ENCODE measurements at places on chromosomes 7 and 10.

GRCh38 chr10:30057894-30058556 lies 1.4 kb downstream of the JCAD start:
- no peak for DNase-seq

- DNase-seq, result no peak
These were observed 751 bp upstream of the OR9A2 start for GRCh38 chr7:143027683-143028082.

DNA sequence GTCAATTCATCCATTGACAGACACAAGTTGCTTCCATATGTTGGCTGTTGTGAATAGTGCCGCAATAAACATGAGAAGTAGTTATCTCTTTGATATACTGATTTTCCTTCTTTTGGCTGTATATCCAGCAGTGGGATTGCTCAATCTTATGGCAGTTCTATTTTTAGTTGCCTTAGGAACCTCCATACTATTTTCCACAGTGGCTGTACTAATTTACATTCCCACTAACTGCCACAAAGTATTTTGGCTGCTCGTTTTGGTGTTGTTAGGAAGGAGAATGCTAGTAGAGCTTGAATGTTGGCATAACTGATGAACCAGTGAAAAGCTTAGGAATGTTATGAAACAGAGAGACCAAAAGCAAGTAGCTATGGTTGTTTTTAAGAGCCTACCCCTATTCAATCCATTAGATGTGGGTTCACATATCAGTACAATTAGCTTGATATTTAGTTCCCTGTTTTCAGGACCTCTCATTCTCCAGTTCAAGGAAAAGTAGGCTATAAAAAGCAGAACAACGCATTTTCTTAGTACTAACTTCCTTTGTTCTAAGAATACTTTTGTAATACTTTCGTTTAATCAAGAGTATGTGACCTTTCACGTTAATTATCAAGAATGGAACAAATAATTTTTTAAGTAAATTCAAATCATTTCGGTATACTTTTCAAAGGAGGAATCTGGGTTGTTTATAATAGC lies 100.3 kb downstream of the FAS start:
- no peak for DNase-seq

DNA sequence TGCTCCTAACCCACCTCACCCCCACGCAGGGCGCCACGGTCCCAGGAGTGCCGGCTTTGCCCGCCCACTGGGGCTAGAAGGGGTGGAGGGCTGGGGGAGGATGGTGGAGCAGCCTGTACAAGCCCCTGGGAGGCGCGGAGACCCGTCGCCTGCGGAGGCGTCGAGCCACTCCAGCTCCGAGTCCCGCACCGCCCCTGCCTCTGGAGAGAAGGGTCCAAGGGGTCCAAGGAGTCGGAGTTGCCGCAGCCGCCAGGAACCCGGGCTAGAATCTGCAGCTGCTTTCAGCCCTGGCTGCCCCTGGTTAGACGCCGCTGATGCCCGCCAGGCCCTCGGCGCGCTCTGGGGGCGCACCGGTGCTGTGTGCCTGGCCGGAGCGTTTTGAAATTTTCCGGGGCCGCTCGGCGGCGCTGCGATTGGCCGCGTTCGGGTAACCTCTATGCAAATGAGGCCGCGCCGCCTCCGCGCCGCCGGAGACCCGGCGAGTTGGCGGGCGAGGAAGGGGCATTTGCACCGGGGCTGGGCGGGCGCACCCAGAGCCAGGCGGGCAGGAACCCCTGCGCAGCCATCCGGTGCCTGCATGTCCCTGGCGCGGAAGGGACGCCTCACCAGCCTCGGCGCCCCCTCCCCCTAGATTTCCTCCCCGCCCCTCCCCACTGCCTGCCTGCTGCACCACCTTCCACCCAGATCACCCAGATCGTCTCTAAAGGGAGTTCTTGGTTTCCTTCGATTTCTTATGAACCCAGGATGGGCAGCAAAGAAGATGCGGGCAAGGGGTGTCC lies at the start of gene HMX2:
Gene HMX2 (plus strand): TSS at position 502 of the 779 bp plus-strand sequence. CDS start 243 bp downstream, at position 745.
- peak; percentile 14 for DNase-seq

DNA sequence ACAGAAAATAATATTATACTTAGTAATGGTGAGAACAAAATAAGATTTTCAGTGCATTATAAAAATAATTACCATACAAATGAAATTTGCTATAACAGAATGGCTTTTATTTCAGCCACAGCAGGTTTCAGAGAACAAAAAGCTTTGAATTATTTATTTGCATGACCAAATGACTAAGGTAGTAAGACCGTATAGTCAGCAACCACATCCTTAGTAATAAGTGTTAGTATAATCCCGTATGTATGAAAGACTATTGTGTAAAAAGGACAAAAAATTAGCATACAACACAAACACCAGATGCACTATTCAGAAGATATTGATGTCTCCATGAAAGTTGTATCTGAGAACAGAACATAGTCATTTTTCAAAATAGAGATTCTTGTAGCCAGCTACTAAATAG lies 12.2 kb downstream of the PDZD8 start:
- DNase-seq, result no peak

- peak; percentile 10 for DNase-seq
These were observed 4.0 kb upstream of the GIMAP8 start for GRCh38 chr7:150446288-150446938.

DNA sequence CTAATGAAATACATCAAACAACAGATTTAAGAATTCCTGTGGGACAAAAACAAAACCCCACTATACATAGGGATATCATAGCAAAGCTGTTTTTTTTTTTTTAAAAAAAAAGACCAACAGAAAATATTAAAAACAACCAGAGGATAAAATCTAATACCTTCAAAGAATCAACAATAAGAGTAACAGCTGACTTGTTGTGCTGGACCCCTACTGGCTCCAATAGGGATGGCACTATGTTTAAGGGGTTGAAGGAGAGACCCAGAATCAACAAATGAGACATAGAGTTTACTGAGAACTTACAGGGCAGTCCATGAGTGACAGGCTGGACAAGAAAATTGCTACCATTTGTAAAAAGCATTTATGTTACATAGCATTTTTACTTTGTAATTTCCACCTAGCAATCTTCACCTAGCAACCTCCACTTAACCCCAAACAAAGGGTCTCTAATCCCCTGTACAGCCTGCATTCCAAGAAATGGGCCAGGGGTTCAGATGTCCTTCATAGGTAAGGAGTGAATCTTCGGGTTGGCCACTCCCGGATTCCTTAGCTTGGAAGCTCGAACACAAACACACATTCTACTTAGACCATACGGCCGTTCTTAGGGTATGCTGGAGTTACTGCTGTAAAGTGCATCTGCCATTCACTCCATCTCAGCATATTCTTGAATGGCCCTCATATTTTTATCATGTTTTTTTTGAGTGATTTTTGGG lies 25.8 kb downstream of the ASZ1 start:
- DNase-seq, result no peak

GRCh38 chr7:66557214-66558200 lies 71.2 kb upstream of the KCTD7 start:
- peak; percentile 24 for DNase-seq

- no peak for DNase-seq
These were observed 59.6 kb upstream of the ANAPC16 start for GRCh38 chr10:72156223-72156622.

DNA sequence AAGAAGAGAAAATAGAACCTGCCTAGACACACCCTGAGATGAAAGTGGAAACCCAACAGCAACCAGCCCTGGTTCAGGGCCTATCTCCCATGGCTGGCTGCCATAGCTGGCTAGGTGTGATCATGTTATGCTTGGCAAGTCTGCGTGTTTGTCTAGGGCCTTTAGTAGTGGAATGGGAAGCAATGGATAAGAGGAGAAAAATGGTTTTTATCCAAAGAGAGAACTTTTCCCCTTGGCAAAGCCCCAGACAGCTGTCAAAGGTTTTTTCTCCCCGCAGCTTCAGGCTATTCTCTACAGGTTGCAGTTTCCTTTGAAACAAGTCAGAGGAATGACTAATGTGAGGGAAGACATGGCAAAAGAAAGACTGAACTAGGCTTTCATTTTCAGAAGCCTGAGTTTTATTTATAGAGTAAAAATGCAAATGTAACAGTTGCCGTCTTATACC lies 161.5 kb downstream of the SEMA3D start:
- DNase-seq, result peak; percentile 37

DNA sequence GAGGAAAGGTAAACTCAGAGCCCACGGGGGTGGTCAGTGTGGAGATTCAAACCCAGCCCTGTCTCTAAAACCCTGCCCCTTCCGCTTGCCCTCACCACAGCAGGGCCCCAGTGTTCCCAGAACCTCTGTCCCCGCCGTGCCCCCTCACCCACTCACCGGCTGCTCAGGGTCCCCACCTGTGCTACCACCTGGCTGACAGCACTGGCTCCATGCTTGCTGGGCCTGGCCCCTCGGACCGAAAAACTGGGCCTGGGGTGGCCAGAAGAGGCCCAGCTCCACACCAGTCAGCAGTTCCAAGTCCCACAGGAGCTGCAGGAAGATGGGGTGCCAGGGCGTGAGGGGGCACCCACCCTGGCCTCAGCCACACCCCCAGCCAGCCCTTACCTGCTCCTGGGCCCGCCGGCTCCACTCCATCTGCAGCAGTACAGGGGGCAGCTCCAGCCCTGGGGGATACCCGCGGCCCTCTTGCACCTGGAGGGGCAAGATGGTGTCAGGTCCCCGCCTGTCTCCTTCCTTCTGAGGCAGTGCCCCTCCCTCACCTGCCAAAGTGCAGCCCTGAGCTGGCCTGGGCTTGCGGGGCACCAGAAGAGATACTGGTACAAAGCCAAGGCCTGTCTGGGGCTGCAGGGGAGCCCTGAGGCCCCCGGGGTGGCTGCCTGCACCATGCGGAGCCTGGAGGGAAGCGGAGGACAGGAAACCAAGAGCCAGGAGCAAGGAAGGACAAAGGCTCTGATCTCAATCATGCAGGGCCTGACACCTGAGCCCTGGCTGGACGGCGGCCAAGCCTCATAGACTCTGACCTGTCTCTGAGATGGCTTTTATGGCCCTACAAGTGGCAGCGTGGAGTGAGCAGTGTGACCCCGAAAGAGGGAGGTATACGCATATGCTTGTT lies 11.7 kb downstream of the ATP6V1F start:
- DNase-seq, result no peak

DNA sequence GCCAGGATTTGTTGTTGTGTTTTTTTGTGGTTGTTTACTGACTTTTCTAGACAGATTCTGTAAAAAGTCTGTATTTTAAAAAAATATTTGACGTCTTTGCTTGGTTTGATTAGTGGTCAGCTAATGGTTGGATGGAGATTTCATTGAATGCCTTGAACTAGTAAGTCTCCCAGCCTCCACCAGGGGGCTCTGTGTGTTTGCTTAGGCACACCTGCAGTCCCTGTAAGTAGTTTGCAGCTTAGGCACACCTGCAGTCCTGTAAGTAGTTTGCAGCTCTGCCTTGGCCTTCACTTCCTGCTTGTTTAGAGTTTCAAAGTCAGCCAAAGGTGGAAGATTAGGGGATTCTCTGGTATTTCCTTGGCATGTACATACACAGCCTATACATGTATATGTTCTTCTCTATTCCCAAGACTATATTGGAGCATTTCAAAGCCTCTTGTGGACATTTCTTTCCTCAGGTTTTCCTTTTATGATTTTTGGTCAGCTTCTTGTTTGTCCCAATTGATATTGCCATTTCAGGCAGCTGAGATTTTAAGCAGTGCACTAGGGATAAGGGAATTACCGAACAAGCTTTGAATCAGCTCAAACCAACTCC lies 101.6 kb downstream of the CCSER2 start:
- DNase-seq, result peak; percentile 53

DNA sequence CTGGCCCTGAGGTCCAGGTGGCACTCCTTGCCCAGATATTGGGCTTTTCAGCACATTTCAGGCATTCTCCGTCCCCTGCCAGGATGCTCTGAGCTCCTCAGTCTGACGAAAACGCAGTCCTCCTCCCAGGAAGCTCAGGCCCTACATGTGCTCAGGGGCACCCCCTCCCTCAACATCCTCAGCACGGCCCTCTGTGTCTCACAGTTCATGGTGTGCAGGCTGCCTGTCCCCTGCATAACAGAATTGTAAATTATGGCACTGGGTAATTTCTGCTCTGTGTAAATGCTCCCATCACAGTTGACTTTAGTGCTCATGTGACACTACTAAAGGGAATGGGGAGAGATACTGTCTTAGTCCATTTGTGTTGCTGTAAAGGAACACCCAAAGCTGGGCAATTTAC lies 563.8 kb downstream of the DNAJB6 start:
- DNase-seq, result no peak

DNA sequence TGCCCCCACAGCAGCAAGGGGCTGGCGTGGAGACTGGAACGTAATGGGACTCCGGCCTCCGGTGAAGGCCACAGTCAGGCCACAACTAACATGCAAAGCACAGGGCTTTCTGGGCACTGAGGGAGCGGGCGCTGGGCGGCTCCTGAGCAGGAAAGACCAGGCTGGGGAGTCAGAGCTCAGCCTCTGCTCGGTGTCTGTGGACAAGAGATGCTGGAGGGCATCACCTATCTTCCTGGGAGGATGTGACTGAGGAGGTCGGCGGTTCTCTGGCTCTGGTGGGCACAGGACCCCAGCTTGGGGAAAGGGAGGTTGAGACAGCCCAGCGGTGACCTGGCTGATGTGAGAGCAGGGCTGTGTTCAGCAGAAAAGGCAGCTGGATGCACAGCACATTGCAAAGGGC lies 11.7 kb downstream of the CNPY1 start:
- no peak for DNase-seq

DNA sequence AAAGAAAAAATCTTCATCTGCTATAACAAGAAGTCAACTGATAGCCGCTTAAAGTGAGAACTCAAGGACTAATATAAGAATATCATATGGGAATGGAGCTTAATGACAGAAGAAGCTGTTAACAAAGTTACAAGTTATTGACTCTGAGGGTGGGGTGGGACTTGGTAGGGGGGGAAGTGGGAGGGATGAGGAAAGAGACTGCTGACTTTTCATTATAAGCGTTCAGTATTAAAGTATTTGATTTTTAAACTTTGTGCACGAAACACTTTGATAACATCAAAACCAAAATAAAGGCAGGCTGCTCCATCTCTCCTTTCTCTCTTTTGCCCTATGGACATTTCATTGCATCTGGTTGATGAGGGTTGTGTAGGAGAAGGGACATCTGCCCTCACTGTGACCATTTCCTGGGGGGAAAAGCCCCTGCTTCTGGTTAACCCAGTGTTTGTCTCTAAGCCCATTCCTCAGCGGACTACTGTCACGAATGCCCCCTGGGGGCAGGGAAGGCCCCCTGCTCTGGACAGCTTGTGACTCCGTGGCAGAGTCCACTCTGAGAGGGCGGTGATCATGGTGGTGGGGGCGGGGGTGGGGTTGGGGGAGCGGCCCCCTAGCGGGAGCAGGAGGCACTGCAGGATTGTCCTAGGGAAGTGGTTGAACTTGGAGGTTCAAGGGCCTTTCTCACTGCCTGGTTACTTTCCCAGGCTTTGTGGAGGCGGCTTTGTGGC lies 17.4 kb downstream of the SLC13A4 start:
- DNase-seq, result peak; percentile 9

DNA sequence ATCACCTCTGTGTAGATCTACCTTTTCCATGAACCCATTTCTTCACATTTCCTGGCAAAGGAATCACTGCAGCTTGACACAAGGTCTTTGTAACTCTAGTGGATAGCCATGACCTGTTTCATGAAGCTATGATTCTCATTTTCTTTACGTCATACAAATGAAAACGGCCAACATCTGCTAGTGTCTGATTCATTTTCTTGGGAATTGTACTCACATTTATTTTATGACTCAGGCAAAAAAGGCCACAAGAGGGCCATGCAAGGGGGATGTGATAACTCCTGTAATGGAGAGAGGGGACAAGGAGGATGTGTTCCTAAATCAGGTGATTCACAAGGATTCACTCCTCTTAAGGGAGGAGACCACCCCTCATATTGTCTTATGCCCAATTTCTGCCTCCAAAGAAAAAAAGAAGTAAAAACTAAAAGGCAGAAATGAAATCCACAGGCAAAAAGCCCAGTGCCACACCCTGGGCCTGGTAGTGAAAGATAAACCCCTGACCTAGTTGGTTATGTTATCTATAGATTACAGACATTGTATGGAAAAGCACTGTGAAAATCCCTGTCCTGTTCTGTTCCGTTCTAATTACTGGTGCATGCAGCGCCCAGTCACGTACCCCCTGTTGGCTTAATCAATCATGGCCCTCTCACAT lies 249.9 kb downstream of the IPMK start:
- no peak for DNase-seq

Measured in NCI-H2081 (cell line).